Germinal center (tissue), 1 donor: ENCODE measurements at places on chromosomes 7 and 10.

DNA sequence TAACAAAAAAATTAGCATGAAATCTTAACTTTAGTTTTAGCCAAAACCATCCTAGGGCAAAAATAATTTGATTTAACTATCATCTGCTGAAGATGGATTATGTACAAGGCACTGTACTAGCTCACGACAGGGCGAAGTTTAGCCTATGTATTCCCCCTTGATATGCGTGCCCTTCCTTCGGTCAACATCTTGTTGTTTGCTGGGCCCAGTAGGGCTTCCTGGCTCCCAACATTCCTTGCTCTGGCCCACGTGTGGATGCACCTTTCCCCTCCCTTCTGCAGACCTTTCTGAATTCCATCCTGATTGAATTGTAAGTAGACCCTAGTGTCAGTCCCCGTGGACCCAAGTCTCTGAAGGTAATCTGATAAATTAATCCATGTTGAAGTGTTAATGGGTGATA, 212.0 kb downstream of the RELN start:
- no peak for DNase-seq

GRCh38 chr7:38905056-38905759, 3.8 kb downstream of the VPS41 start:
- peak; percentile 26 for DNase-seq

DNA sequence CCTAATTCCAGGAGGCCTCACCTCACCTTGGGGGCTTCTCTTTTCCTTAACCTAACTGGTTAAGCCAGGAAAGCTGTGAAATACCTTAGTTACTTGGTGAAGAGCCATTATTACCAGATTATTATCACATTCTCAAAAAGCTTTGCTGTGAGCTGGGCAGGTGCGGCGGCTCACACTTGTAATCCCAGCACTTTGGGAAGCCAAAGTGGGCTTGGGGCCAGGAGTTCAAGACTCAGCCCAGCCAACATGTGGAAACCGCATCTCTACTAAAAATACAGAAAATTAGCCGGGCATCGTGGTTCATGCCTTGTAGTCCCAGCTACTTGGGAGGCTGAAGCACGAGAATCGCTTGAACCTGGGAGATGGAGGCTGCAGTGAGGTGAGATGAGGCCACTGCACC, 102.4 kb upstream of the KLF6 start:
- DNase-seq = no peak

DNA sequence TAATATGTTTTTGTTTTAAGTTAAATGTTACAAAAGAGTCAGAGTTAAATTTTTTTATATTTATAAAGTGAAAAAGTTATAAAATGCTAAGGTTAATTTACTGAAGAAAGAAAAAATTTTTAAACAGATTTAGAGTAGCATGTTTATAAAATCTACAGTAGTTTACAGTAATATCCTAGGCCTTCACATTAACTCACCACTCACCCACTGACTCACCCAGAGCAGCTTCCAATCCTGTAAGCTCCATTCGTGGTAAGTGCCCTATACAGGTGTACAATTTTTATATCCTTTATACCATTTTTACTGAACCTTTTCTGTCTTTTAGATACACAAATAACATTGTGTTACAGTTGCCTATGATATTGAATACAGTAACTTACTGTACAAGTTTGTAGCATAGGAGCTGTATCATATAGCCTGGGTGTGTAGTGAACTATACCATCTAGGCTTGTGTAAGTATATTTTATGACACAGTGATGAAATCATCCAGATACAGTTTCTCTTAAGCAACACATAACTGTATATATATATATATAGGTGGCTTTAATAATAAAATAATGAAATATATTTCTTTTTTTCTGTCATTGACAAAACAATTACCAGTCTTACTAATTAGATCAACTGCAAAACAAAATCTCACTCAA, 79.6 kb downstream of the PTEN start:
- DNase-seq = no peak

DNA sequence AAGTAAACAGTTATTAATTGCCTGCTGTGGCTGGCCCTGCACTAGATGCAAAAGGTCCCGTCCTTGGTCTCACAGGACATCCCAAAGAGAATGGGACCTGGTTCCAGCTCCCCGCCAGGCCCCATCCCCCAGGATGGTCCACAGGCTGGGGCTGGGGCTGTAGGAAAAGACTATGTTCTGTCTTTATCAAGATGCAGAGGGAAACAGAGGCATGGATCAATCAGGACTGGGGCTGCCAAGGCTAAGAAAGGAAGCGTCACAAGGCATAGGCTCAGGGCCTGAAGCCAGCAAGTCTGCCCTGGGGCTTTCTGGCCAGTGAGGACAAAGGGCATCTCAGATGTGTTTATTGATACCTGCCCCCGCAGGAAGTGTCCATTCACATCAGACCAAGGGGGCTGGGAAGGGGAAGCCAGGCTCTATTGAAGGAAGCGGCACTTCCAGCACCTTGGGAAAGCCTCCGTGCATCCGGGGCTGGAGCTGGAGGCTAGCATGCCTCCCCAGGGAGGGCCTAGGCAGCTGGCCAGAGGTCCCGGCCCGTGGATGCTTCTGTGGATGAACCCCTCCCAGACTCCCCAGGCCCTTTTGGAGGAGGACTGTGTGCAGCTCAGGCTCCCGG, 5.8 kb downstream of the VSIR start:
- no peak for DNase-seq

DNA sequence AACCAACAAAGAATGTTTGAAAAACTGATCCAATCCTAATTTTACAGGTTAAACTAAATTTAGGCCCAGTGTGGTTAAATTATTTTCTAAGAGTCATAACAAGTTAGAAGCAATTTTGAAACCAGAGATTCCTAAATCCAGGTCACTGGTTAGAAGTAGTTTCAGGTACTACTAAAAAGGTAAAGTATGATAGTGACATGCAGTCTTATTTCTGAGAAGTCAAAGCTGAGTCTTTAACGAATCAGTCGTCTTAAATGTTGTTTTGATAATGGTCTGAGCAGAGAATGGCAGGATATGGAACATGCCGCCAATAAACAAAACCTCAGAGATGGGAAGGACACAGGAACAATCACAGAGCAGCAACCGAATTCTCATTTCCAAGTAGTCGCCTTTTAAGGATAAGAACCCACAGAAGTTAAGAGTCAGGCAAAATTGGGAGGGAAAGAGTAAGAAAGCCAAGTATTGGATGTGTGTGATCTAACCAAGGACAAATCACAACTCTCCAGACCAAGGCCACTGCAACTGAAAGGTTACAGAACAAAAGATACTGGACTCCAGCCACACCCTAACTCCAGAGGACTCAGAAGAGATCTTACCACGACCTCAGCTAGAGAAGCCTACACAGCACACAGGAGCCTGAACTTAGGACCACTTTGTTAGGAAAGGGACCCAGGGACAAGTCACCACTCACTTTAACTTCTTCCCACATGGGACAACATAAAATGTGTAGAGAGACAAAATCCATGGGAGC, 19.7 kb downstream of the TMEM243 start:
- DNase-seq = no peak

- no peak for DNase-seq
These were observed 637.0 kb downstream of the ZNF716 start for GRCh38 chr7:58086871-58087535.

DNA sequence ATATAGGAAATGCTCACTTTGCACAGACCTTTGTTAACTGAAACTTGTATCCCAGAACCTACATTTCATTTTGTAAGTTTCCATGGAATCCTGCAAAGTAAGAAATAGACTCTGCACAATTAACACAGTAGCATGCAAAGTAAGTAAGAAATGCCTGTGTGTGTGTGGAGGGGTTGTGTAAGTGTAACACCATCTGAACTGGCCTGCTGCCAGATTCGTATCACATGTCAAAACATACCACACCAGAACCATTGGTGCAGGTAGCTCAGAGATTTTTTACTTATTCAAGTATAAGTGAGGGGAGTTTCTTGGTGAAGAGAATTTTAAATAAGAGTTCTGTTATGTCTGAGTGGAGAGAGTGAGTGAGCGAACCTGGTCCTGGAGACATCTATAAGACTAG, 17.9 kb upstream of the DDX21 start:
- DNase-seq = no peak

GRCh38 chr10:132192991-132193665, 6.4 kb downstream of the DPYSL4 start:
- DNase-seq = no peak

- DNase-seq = no peak
These were observed 119.4 kb downstream of the DYNC2I1 start for GRCh38 chr7:158975526-158976467.

DNA sequence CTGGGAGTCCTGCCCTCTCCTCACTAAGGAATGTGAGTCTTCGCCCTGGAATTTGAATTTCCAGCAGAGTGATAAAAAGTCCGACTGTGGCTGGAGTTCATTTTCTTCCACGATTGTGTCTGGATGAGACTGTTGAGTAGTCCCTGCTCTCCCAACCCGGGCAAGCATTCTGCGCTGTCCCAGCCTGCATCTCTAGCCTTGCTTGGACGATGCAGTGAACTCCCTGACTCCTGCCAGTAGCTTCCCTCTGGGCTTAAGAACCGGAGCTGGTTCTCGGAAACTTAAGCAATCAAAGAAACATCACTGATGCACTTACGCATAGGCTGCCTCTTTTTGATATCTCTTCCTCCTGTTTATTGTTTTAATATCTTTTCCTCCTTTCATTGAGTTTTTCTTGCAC, 116.0 kb upstream of the FZD8 start:
- DNase-seq = no peak

- no peak for DNase-seq
These were observed 124.4 kb downstream of the TACC2 start for GRCh38 chr10:122113161-122113944.

DNA sequence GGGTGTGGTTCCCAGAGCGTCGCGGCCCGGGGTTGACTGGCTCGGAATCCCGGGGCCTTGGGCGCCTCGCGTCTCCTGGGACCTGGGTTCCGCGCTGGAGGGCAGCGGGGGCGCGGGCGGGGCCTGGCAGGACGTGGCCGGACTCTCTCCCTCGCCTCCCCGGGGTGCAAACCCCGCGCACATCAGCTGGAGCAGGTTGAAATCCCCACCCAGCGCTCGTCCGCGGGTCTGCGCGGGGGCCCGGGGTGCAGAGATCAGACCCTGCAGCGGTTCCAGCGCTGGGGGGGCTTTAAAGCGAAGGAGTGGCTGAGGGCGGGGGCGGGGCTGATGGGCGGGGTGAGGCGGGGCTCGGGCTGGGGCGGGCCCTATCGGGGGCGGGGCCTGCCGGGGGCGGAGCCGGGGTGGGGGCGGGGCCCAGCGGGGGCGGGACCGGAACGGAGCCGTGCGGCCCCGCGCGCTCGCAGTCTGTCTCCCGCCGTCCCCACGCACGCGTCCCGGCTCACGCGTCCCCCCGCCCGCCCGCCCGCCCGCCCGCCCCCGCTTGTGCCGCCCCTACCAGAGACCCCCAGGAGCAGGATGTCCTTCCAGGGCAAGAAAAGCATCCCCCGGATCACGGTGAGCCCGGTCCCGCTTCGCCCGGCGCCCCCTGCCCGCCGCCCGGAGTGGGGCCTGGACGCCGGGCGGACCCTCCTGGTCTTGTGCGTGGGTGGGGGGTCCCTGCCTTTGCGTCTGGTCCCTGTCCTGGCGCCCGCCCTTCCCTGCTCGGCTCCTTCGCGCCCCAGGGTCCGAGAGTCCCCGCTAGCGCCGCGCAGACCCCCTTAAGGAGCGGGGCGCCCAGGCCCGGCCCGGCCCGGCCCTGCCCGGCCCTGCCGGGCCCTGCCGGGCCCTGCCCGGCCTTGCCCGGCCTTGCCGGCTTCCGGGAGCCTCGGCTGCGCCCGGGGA, at the start of gene DPYSL4:
Gene DPYSL4 (plus strand): TSS at position 461 of the 942 bp plus-strand sequence. CDS start 116 bp downstream, at position 577.
- DNase-seq = peak; percentile 69
